SK-N-SH treated with all-trans-retinoic acid at 6 μM for 48 hours (cell line): ENCODE measurements at places on chromosomes 7 and 10.

DNA sequence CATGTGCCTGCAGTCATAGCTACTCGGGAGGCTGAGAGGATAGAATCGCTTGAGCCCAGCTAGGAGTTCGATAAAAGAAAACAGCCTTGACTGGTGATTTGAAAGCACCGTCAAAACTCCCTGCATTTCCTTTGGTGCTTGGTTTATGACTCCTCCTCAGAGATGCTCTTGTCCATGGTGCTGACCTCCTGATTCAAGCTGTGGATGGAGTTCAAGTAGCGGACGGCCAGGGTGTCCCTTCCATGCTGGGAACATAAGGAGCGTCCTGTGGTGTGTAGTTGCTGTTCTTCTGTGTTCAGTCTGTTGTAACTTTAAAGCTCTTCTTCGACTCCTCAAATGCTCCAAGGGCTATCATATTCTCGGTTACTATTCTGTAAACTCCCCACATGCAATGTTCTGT lies 382.5 kb upstream of the KIAA1217 start:
- ATAC-seq, result peak; percentile 59; the same call in 2 of the 3 replicates

- ATAC-seq, result no peak
Measured at GRCh38 chr10:126673565-126673964, 3.1 kb upstream of the C10orf90 start.

DNA sequence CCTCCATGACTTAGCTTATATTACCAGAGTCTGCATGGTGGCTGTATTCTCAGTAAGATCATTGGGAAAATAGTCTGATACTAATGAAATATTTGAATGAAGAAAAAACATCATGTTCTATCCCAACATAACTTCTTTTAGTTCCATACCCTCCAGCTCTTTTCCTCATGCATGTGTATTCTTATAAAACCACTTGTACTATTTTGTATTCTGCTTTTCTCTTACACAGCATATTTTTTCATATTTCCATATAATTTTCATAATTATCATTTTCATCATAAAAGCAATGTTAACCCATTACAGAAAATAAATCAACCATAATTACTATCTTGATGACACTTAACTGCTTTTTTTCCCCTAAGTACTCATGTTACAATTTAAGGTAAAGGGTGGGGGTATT lies 371.2 kb upstream of the LRGUK start:
- ATAC-seq, result no peak

DNA sequence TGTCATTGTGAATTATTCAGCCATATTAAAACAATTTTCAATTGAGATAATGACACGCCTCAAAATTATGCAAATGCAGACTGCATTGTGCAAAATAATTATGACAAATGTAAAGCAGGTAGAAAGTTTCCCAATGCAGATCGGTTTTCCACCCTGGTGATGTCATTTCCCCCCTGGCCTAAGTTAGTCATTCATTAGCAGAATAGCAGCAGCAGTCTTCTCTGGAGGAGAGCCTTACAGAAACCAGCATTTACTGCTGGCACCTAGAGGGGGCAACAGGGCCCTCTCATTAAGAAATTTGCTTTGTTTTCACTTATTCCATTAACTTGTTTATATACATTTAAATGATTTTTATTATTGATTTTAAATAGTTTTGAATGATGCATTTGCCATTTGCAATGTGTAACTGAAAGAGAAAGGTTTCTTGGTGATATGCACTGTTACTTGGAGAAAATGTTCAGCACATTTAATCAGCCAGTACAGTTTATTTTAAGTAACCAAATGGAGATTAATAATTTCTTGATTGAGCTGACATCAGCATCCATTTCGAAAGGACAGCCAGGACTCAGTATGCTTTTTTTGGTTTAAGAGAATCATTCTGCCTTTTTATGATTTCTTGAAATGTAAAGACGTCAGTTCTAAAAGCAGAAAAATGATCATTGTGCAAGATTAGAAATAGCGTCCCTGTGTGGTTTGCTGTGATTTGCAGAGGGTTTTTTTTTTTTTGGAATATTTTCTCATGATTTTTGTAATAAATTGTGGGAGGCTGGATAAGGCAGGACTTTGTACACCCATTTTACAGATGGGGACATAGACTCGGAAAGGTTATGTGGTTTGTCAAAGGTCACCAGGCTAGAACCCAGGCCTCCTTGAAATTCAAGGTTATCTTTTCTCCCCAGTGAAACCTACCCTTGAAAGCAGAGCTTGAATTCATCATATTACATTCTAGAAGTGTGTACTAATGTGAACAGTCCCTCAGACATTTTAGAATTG lies 3.5 kb downstream of the ARID5B start:
- ATAC-seq, result peak; percentile 44

GRCh38 chr10:106987362-106987761 lies 177.1 kb downstream of the SORCS1 start:
- ATAC-seq, result no peak

GRCh38 chr7:4272141-4272540 lies 410.0 kb upstream of the FOXK1 start:
- no peak for ATAC-seq

DNA sequence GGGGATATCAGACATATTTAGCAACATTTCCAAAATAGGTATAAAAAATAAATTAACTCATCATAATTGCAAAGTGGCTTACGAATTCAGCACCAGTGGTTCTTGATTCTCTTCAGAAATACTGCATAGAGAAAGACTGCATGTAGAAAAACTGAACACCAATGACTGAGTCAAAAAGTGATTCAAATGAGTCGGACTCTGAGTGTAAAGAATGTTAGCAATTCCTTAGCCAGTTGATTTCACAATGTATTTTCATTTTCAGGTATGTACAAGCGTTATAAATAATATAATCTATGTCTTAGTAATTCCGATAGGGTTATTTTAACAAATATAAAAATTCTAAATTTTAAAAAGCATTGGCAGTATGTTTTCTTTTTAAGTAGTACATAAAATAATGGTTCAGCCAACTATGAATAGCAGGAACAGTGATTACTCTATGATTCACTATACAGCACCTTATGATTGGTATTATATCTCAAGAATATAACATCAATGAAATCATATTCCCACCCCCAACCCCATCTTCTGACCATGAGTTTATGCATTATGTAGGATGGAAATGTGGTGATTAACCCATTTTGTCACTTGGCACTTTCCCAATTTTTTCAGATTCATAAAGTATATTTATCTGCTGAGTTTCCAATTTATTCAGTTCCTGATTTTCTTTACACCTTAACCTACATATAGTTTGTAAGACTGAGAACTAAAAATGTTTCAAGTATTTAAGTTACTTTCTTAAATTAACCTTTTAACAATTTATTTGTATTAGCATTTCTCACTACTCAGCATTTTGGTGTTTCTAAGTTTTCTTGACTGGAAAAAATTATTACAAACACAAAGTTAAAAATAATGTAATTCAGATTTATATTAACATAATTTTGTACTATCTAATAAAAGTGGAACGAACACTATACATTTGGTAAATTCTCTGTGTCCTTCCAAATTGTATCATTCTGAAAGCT lies 33.9 kb downstream of the DNAJC1 start:
- no peak for ATAC-seq

DNA sequence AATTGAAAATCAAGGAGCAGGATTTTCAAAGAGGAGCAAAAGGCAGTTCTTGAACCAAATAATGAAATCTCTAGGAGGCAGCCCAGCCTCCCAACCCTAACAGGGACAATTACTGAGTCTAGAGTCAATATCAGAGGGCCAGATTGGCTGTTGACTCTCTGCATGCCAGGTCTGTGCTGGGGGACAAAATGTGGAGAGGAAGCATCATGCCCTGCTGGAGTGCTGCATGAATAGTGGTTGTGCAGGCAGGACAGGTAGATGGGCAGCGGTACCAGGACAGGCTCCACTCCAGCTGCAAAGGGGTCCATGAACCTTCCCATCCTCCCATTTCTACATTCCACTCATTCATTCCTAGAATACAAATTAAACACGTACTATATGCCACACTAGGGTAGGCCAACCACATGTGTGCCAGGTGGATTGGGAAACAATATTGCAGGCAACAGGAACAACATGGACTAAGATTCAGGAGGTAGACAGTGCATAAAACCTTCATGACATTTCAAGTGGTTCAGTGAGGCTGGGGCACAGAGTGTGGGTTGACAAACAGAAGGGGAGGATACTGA lies 30.4 kb upstream of the MAT1A start:
- no peak for ATAC-seq

DNA sequence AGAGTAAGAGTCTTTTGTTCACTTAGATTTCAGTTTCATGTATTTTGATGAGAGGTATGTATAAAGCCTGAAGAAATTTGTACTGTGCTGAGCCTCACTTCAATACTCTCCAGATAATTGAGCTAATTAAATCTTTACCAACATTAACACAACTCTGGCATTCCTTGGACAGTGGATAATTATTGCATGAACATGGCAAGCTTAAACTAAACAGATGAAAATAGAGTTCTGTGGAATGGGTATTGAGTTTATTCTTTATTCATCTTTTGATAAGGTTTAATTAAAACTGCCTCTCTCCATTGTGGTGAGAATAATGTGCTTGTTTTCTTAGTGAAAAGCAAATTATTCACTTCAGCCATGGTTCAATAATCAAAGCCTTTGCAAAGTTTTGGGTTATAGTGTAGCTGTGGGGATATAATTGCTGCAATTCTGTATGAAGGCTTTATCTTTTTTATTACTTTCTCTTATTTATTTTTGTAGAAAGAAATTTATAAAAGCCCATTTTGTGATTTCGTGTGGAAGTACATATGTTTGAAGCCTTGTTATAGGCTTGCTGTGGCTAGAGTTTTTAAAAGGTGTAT lies 126.4 kb upstream of the FZD1 start:
- ATAC-seq, result no peak

GRCh38 chr10:35208949-35209613 lies 82.4 kb downstream of the CREM start:
- ATAC-seq, result no peak

DNA sequence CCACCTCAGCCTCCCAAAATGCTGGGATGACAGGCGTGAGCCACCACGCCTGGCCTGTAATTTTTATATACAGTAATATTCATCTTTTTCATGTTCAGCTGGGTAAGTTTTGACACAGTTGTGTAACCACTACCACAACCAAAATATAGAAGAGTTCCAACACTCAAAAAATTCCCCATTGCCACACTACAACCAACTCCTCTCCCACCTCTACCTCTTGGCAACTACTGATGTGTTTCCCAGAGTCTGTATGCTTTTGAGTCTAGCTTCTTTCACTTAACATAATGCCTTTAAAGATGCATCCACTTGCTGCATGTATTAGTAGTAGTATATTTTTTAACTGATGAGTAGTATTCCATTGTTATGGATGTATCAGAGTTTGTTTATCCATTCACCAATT lies 90.7 kb downstream of the SRPK2 start:
- ATAC-seq, result no peak

- no peak for ATAC-seq
Measured at GRCh38 chr10:785861-786214, 96.4 kb upstream of the DIP2C start.

- ATAC-seq, result no peak
Measured at GRCh38 chr7:44151956-44152355, 10.8 kb upstream of the MYL7 start.

- no peak for ATAC-seq
Measured at GRCh38 chr10:69709366-69709941, 79.4 kb downstream of the FAM241B start.

DNA sequence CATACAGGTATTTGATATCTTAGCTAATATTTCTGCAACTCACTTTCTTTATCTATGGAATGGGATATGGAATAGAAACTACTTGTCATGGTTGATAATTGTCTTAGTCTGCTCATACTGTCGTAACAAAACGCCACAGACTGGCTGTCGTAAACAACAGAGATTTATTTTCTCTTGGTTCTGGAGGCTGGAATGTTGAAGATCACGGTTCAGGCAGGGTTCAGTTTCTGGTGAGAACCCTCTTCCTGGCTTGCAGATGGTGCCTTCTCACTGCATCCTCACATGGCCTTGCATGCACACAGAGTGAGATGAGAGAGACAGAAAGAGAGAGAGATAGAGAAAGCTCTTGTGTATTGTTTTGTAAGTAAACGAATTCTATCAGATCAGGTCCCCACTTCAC lies 332.7 kb upstream of the MAGI2 start:
- ATAC-seq, result no peak

DNA sequence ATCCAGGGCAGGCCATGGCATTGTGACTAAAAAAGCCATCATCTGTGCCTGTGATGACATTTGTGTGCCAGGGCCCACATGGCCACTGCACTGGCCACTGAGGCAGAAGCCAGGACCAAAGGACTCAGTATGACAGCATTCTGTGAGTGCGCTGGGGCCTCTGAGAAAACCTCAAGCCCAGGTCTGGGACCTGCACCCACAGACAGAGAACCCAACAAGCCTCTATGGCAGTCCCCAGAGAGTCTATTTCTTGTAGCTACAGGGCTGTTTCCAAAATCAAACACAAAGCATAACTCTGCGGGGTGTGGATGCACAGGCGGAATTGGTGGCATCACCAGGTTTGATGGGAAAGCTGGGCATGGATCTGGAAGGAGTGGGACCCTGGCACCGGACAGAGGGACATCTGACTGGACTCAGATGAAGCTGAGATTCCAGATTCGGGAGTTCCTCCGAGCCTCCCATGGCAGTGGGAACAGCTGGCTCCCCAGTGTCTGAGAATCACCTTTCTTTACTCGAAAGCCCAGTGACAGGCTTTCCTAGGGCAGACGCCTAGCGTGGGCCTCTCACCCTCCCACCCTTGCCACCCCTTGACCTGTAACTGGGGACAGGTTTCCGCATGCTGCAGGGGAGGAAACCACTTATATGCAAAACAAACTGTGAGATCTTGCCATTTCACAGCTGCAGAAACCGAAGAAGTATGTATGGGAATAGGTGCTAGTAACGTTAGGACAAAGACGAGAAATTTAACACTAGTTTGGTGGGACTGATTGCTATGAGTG lies 70.6 kb upstream of the RHEB start:
- ATAC-seq, result no peak

- no peak for ATAC-seq
Measured at GRCh38 chr10:133315847-133316246, 7.1 kb downstream of the ZNF511 start.

DNA sequence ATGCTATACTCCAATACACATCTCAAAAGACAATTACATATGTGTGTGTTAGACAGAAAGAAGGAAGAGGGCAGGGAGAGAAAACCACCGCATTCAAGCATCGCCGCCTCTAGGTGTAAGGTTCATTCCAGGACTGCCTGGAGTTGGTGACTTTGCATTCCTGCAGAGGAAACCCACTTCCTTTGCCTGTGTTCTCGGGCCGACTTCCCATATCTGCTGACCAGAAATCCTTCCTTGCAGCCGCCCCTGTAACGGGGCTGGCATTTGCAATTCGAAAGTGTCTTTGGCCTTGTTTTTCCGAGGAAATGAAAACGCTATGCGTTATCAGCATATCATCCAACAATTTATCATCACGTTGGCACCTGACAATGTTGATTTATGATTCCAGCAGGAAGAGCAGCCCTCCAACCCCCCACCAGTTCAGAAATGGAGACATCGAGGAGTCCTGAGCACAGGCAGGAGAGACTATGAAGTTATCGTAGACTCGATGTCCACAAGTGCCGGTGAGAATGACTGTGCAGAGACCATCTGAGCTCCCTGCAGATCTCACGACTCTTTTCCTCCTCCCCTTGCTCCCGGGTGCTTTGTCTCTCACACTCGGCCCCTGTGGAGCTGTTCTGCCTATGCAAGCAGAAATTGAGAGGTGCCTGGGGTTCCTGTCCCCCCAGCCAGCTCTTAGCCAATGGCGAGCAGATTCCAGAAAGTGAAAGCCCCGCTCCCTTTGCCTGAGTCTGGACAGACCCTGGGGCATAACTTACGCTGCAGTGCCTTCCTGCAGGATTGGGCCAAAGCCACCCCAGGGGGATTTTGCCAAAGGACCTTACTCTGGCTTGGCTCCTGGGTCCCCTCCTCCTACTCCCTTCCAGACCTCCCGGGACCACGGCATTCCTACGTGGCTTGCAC lies 68.9 kb upstream of the FOXK1 start:
- ATAC-seq, result no peak
